ENCODE measurements at places on chromosomes 4 and X.

GRCh38 chr4:24488399-24489164 lies 95.8 kb downstream of the DHX15 start:
- DNase-seq: peak; percentile 59

DNA sequence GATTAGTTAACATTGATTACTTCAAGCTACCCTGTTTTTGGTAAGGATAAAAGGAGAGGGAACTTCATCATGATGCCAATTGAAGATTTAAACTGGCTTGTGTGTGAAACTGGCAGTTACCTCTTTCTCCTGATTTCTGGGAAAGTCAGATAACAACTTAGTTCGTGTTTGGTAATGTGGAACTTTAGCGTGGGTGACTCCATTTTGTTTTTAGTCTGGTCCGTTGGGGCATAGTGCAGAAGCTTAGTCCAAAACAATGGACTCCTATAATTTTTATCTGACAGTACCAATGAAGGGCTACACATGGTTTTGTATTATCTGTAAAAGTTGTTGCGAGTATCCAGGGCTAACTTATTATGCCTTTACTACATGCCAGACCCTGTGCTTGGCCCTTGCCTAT lies 294.9 kb downstream of the GUCY2F start:
- no peak for DNase-seq

DNA sequence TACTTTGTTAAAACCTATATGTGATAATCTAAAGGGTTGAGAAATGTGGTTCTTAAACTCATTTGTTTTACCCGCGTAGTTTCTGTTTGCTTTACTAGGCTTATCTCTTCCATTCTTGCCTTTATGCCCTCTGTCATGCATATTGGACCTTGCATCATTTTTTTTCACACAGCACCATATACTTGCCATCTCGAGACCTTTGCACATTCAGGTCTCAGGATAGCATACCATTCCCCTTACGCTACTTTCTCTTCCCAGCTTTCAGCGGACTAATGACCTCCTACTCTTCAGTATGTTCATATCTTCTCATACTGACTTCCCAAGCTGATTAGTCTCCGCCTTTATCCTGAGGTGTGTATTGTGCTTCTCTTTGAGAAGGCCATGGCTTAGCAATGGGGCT lies 40.5 kb downstream of the USP38 start:
- DNase-seq: no peak

- no peak for DNase-seq
Measured at GRCh38 chrX:40007131-40007755, 90.5 kb downstream of the BCOR start.

GRCh38 chr4:101950258-101950979 lies 159.9 kb downstream of the BANK1 start:
- DNase-seq: no peak

DNA sequence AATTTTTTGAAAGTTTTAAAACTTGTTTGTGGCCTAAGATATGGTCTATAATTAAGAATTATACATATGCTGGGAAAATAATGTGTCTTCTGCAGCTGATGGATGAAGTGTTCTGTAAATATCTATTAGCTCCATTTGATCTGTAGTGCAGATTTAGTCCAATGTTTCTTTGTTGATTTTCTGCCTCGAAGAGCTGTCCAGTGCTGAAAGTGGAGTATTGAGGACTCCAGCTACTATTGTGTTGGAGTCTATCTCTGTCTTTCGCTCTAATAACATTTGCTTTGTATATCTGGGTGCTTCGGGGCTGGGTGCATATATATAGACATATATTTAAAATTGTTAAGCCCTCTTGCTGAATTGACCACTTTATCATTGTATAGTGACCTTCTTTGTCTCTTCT lies 2127.3 kb downstream of the PCDH7 start:
- DNase-seq: peak; percentile 15

DNA sequence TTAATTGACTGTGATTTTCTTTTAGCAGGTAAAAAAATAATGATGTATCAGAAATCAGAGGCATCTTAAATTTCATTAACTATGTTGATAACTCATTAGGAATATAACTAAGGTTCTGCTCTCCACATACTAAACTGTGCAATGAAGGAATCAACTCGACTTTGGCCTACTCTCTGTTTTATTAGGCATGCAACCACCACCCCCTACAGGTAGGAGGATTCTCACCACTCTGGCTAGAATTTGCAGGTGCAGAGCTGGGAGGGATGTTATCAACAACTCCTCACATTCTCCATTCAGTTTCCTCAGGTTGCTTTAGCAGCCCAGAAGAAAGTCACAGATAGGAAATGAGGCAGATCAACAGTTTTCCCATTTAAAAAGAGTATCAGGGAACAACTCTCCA lies 160.1 kb downstream of the COX18 start:
- peak; percentile 30 for DNase-seq

Data from ACHN (cell line).